ENCODE measurements at places on chromosomes 6 and 20. TPM values are rescaled to one million over a fixed set of nuclear protein-coding genes. Genes with fewer than 3 reads are reported as not detected.

The CNR1 gene
- 4.2 TPM for total RNA-seq

The SOBP gene
- total RNA-seq: 2.5 TPM

The MCUR1 gene
- total RNA-seq: 16.3 TPM

The PPP1R18 gene
- total RNA-seq: 77.3 TPM

- no peak for DNase-seq
Measured at GRCh38 chr20:50924261-50924920, 6.8 kb downstream of the ADNP start.

DNA sequence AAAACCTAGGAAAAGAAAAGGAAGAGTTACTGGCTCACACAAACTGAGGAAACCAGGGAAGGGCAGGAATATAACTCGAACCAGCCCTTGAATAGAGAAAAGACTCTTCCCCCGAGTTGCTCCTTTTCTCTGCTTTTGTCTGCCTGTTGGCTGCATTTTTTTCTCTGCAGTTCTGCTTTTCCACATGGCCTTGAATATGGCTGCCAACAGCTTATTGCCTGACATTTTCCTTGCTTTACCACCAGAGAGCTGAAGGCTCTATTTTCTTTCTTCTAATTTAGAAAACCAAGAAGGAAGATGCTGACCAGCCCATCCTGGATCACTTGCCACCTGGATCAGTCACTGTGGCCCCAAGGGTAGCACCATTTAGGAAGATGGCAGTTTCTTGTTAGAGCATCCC is 164.8 kb upstream of the MAN1A1 start:
- DNase-seq: no peak

GRCh38 chr6:42448927-42449659 is 2.6 kb downstream of the TRERF1 start:
- DNase-seq: no peak

DNA sequence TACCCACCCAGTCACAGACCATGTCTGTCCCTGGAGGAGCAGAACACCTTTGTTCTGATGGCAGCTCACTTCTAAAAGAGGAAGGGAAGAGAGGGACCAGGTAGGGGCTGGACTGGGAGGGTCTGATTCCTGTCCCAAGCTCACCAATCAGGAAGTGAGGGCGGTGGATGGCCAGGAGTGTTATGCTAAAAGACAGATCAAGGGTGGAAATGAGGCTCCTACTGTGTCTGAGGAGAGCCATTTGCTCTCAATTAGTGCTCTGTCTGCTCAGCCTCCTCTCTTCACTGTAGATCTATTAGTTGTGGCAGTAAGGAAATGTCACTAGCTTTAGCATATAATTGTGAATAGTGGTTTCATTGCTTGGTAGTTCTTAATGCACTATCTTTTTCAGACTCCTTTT is 72.5 kb downstream of the ARMC2 start:
- no peak for DNase-seq

GRCh38 chr6:157761331-157761921 is 61.6 kb upstream of the SNX9 start:
- no peak for DNase-seq

- DNase-seq: no peak
Measured at GRCh38 chr6:79111549-79111948, 33.5 kb upstream of the PHIP start.

DNA sequence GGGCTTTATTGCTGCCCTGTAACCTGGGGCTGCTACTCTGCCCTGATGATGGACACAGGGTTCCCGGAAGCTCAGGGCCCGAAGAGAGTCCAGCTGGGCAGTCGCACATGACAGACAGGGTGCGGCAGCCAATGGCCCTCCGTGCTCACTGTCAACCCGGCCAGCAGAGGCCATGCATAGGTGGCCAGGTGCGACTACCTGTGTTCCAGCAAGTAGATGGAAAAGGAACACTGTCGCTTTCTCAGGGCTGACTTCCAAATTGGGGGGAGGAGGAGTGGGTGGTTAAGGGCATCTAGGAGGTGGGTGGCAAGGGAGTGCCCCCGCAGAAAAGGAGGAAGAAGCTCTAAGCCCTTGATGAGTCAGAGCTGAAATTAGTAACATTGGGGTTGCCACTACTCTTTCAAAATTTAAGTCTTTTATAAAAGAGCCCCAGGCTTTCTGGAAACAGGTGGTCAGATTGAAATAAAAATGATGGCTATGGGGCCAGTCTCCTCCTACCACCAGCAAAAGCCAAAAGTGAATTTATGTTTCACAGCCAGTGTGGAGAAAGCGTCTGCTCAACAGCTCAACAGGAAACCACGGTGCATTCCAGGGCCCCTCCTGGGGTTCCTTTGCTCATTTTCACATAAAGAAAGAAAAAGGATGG is 2.3 kb upstream of the RAMACL start:
- no peak for DNase-seq

DNA sequence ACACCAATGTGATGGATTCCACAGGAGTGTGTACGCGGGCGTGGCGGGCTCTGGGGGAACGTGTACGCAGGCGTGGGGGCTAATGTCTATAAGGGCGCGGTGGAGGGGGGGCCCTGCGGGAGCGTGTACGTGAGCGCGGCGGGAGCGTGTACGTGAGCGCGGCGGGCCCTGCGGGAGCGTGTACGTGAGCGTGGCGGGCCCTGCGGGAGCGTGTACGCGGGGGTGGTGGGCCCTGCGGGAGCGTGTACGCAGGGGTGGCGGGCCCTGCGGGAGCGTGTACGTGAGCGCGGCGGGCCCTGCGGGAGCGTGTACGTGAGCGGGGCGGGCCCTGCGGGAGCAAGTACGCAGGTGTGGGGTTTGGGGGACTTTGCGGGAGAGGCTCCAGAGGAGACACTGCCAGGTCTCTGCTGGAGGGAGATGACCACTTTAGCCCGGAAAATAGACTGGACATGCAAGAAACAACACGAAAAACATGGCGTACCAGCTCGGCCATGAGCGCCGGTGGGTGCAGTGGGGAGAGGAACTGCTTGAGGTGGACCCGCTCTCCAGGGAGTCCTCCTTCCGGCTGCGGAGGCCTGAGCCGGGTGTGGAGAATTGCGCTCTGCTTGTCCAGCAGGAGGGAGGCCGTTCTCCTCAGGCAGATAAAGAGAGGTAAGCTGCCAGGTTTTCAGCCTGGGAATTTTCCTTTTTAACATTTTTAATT is 27.8 kb upstream of the SMOC2 start:
- no peak for DNase-seq

GRCh38 chr20:34213213-34213612 is 28.0 kb upstream of the ASIP start:
- DNase-seq: no peak

DNA sequence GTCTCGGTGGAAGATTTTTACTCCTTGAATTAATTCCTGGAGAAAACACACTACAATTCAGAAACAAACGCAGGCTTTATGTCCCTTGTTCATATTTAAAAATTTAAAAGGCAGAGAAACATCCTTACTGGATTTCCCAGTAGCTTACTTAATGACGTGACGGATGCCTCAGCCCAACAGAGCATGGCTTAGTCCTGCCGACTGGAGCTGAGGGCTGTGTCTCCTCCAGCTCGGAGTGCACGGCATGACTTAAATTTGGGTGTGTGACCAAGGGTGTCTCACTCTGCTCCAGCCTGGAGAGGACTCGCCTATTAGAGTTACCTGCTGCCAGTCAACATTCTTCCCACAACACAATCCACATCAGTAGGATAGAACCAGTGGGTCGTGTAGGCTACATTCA is 107.1 kb downstream of the PSMB1 start:
- DNase-seq: no peak

GRCh38 chr6:6856538-6857523 is 250.9 kb upstream of the RREB1 start:
- no peak for DNase-seq

DNA sequence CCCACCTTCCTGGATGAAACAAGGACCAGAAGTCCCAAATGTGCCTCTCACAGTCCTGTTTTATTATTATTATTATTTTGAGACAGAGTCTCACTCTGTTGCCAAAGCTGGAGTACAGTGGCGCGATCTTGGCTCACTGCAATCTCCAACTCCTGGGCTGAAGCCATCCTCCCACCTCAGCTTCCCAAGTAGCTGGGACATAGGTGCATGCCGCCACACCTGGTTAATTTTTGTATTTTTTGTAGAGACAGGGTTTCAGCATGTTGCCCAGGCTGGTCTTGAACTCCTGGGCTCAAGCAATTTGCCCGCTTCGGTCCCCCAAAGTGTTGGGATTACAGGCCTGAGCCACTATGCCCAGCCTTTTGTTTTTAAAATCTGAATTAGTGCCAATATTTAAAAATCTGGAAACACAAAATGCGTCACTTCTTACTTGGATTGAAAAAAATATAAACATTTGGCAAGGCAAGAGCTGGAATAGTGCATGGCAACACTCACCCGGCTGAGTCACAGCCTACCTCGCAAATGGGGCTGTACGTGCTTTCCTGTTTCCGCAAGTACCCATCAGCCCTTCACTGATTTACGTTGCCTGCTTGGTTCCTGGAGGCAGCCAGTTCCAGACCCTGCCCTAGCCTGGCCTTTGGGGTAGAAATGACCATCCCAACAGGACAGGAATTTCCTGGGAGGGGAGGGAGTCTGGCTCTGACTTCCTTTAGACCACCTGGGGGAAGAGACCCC is 6.3 kb downstream of the SDCBP2 start:
- DNase-seq: no peak

DNA sequence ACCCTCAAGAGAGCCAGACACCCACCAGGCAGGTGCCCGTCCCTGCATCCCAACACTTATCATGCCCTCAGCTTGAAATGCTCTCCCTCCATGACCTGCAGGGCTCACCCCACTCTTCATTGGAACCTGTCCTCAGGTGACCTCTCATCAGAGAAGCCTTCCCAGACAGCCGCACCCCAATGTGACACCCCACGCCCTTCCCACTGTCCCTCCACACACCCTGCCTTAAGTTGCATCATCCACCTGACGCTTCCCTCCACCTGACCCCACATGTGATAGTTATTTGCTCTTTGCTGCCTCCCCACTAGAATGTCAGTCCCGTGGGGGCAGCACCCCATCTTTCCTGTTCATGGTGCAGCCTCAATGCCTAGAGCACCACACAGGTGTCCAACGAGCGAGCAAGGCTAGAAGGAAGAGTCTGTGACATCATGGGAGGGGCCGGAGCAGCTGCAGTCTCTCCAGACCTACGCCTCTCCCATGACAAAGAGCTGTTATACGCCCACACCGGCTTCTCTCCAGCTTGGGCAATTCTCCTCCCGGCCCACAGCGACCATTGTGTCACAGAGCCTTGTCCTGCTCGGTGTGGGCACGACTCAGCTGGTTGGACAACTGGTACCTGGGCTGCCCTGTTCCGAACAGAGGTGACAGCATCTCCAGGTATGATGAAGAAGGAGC is 58.2 kb downstream of the NFATC2 start:
- no peak for DNase-seq

DNA sequence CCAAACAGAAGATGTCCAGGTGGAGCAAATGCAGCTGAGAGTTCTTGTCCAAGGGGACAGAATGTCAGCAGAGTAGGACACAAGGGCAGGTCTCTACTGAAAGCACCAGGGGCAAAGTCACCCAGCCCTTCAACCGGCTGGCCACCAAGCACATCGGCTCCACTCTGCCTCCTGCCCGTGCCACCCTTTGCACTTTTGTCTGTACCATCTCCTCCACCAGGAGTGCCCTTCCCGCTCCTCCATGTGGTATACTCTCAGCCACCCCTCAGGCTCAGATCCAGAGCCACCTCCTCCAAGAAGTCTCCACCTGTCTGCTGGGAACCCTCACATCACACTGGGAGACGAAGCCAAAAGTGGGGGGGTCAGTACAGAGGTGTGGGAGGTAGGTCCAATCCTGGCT is 4.1 kb upstream of the HSPA12B start:
- no peak for DNase-seq
